NCI-H2081 treated with DMSO at 0.1 percent for 48 hours (cell line): ENCODE measurements at places on chromosomes 2 and 18.

DNA sequence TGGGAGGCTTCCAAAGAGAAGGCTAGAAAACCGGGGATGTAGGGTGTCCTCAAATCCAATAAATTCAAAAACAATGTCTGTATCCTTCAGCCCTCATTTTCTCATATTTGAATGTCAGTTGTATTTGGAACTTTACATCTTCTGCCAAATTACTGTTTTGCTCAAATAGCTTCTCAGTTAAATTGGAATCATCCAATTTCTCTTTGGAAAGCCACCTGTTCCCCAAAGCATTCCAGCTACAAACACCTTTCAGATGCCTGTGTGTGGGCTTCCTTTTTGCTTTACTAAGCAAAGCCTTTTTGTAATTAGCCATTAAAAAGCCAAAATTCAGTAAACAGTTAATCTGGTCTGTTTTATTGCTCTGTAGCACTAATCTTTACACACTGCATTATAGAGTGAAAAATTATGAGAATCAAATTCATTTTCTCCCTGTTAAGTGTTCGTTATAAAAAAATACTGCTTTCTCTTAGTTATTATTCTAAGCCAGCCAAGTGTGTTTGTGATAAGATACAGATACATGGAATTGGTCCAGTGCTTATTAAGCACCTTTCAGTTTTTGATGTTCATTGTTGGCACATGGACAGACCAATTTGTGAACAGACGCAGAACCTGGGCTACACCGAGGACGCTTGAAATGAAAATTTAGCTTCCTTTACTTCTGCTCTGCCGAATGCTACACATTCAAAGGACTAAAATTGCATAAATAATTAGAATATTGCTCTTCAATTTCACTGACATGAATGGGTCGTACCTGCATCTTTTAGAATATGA is 151.6 kb downstream of the RTN4 start:
- DNase-seq: no peak

DNA sequence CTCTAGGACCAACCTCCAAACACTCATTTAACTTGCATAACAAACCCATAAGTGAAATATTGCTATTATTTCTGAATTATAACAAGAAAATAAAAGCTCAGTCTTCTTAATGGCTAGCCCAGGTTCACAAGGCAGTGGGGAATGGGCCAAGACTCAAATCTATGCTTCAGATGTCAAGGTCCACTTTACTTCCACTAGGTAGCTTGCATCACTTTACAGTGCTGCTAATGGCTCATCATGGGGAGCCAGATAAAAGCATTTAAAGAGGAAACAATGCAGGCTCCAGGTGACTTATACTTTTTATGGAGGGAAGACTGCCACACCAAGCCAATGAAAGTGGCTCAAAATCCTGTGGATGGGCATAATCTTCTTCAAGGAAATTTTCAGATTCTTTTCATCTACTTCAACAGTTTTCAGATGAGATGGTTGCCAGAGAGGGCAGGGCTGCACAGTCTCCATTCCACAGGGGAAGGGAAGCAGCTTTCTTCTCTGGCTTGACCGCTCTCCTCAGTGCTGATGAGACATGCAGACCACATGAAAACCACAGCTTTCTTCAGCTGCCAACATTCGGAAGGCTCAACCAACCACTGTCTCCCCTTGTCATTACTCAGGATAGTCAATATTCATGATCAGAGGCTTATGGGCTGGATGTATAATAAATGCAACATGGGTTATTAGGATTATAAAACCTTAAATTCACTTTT is 361.9 kb upstream of the MEX3C start:
- DNase-seq: no peak

- no peak for DNase-seq
Measured at GRCh38 chr2:168180483-168180882, 66.9 kb downstream of the STK39 start.

DNA sequence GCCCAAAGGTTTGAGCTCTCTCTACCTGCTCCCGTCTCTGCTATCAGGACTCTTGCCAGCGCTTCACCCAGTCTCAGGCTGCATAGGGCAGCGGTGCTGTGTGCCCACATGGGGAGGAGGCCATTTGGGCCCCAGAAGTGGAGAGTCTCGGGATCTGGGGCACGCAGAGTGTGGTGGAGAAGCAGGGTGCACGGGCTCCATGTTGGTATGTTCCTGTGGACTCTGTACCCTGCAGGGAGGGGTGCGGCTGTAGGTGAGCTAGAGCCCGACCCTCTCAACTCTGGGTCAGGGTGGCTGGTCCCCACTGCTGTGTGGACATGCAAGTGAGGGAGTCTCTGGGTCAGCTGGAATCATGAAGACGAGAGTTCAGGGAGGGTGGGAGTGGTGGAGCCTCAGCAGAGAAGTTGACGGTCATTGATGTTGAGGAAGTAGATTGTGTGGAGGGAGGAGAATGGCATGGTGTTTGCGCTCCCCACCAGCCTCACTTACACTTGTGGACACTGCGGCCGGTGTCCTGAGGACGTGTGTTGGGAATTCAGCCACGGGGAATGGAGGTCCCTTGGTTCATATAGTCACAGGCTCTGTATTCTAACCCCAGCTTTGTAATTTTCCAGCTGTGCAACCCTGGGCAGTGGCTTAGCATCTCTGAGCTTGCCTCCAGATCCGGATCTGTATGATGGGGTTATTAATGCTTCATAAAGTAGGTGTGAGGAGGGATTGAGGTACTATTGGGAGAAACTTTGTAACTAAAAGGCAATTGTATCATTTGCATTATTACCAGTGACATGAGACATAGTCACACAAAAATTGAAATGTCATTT is 840 bp upstream of the PSD4 start:
- DNase-seq: no peak

DNA sequence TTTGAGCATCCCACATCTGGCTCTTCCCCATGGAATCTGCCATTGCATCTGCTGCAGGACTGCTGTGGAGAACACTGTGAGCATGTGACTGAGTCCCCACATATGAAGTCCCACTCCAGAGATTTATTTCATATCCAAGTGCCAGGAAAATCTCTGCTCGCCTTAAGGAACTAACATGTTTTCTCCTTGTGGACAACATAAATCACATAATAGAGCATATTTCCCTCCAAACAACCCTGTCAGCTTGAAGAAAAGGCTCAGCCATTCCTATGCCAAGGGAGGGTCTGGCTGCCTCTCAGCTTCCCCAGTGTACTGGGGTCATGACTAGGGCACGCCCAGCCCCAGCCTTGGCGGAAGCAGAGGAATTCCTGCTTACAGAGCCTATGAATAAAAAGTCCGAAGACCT is 193.7 kb downstream of the DNER start:
- DNase-seq: no peak

DNA sequence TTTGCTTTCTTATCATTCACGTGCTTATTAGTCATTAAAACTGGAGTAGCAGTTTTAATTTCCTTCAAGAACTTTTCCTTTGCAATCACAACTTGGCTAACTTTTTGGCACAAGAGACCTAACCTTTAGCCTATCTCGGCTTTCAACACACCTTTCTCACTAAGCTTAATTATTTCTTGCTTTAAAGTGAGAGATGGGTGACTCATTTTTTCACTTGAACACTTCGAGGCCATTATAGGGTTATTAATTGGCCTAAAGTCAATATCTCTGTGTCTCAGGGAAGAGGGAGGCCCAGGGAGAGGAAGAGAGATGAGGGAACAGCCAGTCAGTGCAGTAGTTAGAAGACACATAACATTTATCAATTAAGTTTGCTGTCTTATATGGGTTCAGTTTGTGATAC is 289.8 kb downstream of the RBM43 start:
- DNase-seq: no peak

- DNase-seq: no peak
Measured at GRCh38 chr2:24454294-24454693, 36.8 kb upstream of the NCOA1 start.

DNA sequence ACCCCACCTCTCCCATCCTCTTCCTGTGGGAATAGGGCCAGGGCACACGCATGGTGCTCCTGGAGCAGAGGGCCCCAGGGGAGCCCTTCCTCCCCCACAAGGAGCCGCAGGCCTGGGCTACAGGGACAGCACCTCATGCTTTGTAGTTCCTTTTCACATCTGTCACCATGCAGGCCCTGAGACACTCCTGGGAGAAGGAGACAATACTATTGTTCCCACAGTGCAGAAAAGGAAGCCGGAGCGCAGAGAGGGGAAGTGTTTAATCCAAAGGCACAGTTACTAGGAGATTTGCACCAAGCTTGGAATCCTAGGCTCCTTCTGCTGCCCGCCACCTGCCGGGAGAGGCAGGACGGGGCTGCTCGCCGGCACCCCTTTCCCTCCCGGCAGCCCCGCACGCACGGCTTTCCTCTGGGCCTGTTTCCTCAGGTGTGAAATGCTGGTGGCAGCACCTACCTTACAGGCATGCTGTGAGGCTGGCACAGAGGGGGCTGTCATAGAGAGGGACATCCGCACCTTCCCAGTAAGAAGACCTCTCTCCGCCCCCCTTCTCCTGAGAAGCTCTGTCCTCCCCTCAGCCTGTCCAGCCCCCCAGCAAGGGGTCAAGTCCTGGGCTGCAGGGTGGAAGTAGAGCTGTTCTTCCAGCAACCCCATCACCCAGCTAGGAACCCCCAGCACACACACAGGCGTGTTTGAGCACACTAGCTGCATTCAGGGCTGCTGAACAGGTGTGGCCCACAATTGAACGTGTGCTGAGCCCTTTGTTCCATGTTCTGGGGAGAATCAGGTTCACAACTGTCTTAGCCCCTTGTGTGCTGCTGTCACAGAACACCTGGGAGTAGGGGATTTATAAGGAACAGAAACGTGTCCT is 62.6 kb downstream of the SMAD7 start:
- no peak for DNase-seq

- DNase-seq: no peak
Measured at GRCh38 chr2:74979844-74980243, 21.4 kb downstream of the POLE4 start.

DNA sequence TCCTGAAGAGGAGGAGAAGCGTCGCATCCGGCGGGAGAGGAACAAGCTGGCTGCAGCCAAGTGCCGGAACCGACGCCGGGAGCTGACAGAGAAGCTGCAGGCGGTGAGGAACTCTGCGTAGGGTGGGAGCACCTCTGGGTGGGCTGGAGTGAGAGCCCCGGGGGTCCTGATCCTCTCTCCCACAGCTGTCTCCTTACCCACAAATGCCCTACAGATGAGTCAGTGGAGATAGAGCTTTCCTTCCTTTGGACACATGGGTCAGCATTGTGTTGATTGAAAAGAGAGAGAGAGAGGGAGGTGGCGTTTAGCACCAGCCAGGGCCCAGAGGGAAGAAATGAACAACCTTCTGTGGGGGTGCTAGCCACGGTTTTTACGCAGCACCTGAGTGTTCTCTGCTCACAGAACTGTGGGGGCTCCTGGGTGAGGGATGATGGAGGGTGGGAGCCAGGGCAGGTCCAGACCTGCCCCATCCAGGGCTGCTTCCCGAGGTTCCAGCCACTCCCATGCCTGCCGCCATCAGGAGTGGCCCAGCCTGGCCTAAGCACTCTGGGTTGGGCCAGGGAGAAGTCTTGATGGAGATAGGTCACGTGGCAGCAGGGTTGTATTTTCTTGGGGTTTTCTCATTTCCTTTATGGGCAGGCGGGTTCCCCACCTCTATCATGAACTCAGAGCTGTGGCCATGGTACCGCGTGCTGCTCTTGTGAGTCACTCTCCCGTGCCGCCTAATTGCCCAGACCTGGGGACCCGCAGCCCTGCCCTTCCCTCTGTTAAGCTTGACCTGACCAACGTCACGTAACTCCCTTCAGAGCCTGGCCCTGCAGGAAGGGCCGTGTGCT is 16.3 kb downstream of the FOSL2 start:
- DNase-seq: no peak

GRCh38 chr2:29064346-29064715 is 10.0 kb downstream of the PCARE start:
- no peak for DNase-seq

- DNase-seq: no peak
Measured at GRCh38 chr2:191643429-191643828, 34.5 kb upstream of the NABP1 start.

DNA sequence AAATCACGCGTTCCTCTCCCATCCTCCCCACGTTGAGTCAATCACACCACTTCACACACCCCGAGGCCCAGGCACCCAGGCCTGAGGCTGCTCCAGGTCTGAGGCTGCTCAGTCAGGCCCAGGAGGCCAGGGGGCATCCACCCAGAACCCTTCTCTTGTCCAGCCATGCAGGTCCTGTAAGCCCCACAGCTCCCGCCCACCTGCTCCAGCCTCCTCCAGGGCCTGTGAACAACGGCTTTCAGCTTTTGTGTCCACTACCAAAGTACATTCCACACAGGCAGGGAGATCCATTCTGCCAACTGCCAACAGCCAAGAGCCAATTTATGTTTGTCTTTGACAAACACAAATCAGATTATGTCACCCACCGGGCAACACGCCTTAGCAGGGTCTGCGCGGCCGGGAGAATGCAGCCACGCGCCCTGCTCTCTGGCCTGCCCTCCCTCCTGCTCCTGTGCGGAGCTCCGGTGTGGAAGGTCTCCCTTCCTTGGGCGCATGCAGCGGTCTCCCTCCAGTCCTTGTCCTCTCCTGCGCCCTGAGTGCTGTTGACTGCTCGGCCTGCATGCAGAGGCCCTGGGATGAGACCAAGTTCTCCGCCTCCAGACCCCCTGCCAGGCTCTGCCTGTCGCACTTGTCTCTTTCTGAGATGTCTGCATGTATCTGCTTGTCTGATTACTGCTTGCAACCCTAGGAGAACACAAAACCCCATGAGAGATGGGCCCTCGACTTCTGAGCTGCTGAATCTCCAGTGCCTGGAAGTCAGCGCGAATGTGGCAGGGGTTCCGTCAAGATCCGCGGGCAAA is 146.6 kb downstream of the ZNF516 start:
- DNase-seq: peak; percentile 40

- no peak for DNase-seq
Measured at GRCh38 chr2:195395362-195395761, 261.7 kb upstream of the SLC39A10 start.

DNA sequence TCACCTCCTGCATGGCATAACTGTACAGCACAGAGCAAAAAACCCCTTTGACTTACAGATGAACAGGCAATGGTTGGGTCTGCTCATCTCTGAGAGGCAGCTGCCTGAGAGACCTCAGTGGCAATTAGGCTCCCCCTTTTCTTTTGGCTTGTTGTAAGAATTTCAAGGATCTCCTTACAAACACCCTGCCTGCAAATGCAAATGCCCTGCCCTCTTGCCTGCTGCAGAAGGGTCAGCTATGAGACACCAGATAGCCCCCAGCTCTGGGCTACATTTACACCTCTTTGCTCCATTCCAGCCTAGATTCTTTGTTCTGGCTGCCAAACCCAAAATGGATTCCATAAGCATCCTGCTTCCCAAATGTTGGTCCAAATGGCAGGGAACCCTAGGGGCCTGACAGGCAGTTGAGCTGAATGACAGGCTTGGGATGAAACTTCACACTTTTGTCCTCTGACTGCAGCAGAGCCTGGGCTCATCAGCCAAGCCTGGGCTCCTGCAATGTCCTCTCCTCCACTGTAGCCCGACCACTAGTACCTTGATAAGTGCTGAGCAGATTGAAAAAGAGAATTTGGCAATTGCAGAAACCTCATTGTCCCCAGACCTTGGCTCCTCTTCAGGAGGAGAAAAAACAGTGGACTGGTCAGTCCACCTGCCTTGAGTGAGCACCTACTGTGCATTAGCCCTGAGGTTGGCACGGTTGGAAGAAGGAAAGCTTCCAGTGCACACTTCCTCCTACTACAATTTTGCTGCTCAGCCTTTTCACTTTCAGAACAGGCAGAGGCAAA is 678.3 kb downstream of the BCL11A start:
- DNase-seq: no peak
